Thyroid gland (tissue), 4 donors: ENCODE measurements at places on chromosomes 12 and 14.
A peak's percentile ranks its signal among the peaks of the same experiment; 100 is the strongest.

- DNase-seq = no peak
These were observed 907.0 kb downstream of the DIO2 start for GRCh38 chr14:79304279-79304678.

- DNase-seq = peak; percentile 58
These were observed 162.1 kb downstream of the ADCK1 start for GRCh38 chr14:77961847-77962580.

- DNase-seq = no peak
These were observed 188.9 kb downstream of the RIMBP2 start for GRCh38 chr12:130527239-130527638.

DNA sequence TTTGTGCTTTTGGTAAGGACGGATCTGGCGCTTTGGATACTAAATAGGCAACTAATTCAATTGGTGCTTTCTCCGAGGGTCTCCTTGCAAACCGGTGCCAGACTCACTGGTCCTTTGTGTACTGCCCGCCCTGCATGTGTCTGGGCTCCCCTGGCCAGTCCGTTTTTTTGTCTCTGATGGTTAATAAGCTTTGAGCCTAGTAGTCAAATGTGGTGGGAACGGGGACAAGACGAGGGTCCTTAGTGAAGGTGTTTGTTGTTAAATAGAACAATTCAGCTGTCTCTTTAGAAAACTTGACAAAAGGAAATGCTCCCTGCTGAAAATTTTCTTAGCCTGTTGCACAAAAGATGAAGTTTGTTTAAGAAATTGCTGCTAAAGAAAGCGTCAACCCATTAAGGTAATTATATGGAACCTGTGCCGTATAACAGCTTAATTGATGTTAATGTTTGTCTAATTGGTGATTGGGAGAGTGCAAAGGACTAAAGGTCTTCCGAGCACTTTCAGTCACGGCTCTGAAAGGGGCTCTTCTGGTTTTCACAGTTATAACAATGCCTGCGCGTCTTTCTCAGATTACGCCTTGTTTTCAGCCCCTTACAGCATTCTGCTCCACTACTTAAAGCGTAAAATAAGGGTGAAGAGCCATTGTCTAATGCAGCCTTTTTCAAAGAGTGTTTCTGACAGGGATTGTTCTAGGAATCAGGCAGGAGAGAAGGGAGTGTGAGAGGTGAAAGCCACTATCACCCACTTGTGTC is 537.4 kb downstream of the PRKD1 start:
- no peak for DNase-seq

GRCh38 chr12:81992461-81992860 is 233.3 kb upstream of the PPFIA2 start:
- no peak for DNase-seq

GRCh38 chr12:123958462-123958861 is 14.2 kb downstream of the CCDC92 start:
- peak; percentile 84 for DNase-seq

GRCh38 chr12:55647027-55647426 is 10.3 kb downstream of the OR10P1 start:
- no peak for DNase-seq

DNA sequence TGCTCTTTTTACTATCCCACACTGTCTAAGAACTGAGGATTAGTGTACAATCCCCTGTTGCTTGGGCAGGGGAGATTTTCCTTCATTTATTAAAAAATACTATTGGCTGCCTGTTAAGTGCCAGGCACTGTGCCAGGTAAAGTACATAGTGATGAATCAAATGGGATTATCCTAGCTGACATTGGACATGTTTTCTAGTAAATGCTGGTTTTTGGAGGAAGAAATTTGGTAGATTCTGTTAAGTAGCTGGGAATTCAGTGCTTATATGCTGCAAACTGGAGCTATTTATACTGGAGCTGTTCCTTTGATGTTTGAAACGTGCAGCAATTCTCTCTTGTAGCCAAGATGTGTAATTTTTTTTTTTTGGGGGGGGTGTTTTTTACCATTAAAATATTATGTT is 299.6 kb downstream of the EMP1 start:
- DNase-seq = no peak
